ENCODE measurements at places on chromosomes 1 and 21.

GRCh38 chr21:16969636-16970035 is 543.2 kb upstream of the CXADR start:
- DNase-seq = no peak

DNA sequence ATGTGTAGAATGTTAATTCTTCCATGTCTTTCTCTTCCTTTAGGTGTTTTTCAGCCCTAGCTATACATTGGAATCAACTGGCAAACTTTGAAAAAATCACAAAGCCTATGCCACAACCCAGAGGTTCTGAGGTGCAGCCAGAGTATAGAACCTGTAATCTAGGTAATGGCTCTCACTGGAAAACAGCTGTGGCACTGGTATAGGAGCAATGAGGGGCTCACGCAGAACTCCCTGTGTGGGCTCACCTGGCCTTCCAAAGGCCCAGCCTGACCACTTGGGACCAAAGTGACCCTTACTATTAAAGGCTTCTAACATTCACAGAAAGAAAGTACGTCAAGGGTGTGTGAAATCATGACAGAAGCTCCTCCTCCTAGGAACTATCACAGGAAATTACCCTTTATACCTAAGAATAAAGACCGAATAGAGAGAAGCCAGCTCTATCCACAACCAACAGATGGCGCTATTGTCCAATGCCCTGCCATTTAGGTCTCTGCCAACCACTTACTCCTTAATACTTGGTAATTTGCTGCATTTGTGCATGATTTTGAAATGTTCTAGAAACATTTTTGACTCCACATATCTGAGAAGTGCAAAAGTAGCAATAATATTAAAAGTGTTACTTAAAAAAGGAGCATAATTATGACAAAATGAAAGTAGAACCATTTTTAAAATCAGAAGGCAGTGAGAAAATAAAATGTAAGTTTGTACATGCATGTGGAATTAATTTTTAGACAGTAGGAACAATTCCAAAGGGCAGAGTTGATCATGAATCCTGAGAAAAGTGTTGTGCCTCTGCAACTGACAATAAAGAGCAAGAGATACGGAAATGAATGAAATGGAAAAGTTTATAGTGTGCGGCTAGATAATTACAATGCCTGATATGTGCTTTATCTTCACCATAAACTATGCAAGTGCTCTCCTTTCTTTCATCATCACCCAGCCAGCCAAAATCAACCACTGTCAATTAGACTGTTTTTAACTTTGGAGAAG is 93.1 kb upstream of the HAO2 start:
- peak; percentile 28 for DNase-seq

DNA sequence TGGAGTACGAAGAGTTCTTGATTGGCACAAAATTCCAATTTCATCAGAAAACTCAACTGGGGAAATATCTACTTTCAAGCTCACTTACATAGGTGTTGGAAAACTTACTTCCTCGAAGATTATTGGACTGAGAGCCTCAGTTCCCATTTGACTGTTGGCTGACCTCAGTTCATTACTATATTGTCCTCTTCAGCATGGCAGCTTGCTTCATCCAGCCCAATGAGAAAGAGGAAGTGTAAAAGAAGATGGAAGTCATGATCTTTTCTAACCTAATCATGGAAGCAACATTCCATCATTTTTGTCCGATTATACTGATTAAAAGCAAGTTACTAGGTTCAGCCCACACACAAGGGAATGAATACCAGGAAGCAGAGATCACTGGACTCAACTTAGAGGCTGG is 49.4 kb downstream of the HSD3B1 start:
- DNase-seq = no peak

DNA sequence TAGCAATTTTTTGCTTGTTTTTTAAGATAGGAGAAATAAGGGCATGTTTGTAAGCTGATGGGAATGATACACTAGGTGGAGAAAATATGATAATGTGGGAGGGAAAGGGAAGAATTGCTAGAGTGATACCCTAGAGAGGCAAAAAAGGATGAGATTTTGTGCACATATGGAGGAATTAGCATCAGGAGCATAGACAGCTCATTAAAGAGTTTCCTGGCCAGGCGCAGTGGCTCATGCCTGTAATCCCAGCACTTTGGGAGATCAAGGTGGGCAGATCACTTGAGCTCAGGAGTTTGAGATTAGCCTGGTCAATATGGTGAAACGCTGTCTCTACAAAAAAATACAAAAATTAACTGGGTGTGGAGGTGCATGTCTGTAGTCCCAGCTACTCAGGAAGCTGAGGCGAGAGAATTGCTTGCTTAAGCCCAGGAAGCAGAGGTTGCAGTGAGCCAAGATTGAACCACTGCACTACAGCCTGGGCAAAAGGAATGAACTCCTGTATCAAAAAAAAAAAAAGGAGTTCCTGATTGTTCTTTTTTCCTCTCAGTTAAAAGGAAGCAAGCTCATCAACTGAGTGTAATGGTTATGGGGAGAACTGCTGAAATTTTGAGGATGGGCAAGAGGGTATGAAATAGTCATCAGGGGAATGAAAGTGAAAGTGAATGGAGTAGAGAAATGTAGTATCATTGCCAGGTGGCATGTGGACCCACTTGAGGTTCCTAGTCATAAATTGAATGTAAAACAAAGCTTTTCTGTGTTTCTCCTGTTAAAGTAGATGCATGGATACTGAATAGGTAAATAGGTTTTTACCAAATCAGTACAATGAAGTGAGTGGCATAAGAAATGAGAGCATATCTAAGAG is 35.5 kb downstream of the SH3GLB1 start:
- no peak for DNase-seq

GRCh38 chr1:205260948-205261732 is 33.4 kb downstream of the TMCC2 start:
- no peak for DNase-seq

DNA sequence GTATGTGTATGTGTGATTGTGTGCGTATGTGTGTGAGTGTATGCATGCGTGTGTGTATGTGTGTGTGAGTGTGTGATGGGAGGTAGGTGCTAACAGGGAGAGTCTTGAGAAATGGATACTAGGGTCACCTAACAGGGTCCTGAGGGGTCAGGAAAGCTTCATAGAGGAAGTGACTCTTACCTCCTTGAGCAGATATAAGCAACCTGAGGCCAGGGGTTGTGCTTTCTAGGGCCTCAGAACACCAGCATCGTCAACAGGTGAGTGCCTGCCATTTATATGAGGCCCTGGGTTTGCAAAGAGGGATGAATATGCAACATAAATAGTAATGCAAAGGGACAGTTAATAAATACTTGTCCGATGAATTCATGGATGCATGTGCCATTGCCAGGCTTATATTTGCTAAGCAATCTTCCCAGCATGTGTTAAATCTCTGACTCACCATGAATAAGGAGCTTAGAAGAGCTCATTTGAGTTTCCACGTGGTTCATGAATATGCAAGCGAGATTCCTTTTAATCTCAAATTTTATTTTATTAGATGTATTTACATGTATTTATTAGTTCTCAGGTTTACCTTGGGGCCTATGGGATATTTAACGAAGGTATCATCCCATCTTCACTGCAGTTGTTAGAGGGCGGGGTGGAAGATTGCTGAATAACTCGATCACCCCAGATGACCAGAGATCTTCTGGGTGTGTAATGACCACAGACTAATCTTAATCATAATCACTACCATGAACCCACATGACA is 438.3 kb downstream of the CAMTA1 start:
- peak; percentile 75 for DNase-seq

DNA sequence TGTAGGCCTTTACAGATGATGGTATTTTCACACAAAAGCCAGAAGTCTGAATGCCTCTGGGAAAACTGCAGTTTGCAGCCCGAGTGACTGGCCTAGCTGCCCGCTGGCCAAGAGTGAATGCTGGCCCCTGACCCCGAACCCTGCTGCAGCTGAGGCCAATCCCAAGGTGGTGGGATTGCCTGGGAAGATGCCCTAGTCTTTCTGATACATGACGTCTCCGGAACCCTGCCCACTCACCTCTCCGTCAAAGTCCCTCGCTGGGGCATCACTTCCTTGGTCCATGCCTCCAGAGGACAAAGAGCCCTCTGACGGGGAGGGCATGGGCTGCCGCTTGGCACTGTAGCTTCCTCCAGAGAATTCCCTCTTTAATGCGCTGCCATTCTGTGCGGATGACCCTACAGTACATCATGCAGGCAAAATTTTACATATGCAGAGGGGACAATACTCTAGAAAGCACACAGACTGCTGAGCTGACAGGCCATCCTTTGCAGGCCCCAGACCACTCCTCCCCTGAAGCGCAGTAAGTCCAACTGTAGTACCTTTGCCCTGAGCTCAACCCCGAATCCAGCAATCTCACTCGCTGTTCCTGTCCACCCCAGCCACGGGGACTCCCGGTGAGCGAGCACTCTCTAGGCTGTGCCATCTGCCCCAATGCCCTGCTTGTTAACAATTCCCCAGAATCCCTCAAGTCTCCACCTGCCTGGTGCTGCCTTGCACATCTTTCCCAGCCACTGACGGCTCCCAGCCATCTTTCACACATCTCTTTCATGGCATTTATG is 54.7 kb downstream of the COQ8A start:
- DNase-seq = no peak

All from non-pigmented ciliary epithelial cell (primary cell).